Activated naive CD8-positive, alpha-beta T cell treated with anti-CD3 and anti-CD28 coated beads, Interleukin-2, amount 50 U/mL, for 24 hours (primary cell): ENCODE measurements at places on chromosomes 2 and 18.
A peak's percentile ranks its signal among the peaks of the same experiment; 100 is the strongest.

GRCh38 chr18:50620319-50620718 lies 60.4 kb downstream of the MAPK4 start:
- DNase-seq = no peak

- no peak for DNase-seq
Observed at GRCh38 chr18:28581521-28582071, 404.7 kb upstream of the CDH2 start.

- DNase-seq = no peak
Observed at GRCh38 chr2:72132981-72133720, 14.5 kb downstream of the CYP26B1 start.

DNA sequence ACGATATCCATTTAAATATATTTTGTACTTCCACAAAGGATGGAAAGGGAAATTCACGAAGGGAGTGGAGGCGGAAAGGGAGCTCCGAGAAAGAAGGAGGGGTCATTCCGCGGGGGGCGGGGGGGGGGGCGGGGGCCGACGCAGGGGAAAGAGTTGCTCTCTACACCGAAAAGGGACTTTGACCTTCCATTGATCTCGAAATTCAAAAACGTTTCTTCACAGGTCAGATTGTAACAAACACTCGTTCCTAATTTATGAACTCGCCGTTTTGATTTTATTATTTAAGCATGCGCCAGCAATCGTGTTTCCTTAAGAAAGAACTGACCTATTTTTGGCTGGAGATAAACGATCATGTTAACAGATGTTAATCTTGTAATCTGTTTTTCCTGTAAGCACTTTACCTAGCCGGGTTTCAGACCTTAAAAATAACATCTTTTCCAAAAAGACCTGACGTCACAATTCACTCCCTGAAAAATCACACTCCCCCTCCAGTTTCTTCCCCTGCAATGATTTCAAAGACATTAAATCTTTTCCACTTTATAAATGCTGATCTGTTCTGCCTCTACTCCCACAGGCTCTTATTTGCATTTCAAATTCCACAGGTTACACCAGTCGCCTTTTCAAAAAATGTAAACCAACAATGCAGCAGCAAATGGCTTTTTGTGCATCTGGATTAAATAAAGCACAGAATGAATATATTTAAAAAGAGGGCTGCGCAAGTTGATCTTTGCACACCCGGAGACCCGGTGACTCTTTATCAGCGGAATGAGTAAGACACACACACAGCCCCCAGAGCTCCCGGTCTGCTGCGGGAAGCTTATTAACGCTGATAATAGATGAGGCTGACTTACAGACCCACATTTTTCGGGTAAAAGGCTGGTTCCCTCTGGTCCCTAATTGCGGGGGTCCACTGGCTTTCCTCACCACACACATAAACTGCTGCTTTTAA lies 1.6 kb downstream of the ZNF516 start:
- peak; percentile 37 for DNase-seq

GRCh38 chr18:55768255-55768654 lies 180.3 kb upstream of the TCF4 start:
- no peak for DNase-seq

GRCh38 chr18:13211534-13211933 lies 7.0 kb upstream of the LDLRAD4 start:
- DNase-seq = no peak

DNA sequence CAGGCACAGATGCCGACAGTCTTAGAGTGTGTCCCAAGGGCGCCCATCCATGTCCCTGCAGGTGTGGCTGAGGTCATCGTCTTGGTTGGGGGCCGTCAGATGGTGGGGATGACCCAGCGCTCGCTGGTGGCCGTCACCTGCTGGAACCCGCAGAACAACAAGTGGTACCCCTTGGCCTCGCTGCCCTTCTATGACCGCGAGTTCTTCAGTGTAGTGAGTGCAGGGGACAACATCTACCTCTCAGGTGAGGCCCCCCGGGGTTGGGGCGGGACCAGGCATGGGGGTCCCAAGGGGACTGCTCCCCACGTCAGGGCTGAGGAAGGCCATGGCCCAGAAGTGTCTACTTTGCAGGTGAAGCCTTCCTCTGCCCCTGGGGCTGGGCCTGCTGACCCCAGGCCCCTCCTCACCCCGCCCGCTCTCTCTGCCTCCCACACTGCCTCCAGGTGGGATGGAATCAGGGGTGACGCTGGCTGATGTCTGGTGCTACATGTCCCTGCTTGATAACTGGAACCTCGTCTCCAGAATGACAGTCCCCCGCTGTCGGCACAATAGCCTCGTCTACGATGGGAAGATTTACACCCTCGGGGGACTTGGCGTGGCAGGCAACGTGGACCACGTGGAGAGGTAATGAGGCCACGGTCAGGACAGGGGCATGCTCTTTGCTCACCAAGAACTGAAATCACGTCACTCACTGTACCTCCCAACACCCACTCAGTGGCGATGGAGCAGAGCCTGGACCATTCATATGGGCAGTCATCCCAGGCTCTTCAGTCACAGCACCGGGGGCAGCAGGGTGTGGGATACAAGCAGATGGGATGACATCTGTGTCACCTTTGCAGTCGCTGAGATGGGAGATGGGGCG lies 230.8 kb downstream of the ATAD2B start:
- no peak for DNase-seq

GRCh38 chr2:109530712-109531111 lies 83.1 kb downstream of the SEPTIN10 start:
- no peak for DNase-seq

DNA sequence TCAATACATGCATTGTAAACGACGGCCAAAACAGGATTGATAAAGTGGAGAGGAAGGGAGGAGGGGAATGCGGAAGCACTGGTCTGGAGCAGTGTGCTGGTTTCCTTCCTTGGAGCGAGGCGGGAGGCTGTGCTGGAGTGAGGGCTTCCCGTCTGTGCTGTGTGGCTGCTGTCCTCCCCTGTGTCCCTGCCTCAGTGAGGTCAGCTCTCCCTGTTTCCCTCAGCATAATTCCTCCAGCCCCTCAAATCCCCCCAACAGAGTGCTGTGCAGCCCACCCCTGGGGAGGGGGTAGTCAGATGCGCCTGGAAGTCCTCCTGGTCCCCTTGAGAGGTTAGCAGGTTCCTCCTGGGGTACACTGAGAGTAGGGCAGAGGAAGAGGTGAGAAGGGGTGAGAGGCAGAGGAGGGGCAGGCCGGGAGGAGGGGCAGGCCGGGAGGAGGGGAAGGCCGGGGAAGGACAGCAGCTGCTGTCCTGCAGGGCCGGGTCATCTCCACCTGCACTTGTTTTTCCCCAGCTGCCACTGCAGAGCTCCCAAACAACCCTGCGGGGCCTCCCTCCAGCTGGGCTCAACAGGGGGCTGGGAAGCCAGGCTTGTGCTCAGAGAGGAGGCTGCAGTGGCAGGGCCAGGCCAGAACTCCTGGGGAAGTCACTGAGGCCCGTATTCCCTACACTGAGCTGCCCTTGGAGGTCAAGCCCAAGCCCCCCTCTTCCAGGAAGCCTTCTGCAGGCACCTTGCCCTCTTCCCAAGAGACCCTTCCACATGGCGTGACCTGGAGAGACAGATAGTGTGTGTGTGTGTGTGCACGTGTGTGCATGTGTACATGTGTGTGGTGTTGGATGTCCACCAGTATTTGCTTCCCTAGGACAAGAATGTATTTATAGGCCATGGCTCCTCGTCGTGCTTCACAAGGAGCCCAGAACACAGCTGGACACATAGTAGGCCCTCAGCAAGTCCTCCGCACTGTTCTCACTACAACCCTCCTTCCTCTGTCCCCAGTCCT lies 13.2 kb upstream of the ATP6V1B1 start:
- no peak for DNase-seq

DNA sequence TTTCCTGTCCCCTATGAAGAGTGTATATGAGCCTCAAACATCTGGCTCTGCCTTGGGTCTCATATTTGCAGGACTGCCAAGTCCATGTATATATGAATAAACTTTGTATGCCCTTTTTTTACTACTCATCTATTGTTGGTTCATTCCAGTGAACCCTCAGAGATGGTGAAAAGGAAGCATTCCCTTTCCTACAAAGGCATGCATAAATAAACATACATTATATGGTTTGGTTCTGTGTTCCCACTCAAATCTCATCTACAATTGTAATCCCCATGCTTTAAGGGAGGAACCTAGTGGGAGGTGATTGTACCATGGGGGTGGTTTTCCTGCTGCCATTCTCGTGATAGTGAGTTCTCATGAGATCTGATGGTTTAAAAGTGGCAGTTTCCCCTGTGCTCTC lies 534.2 kb downstream of the SPAG16 start:
- DNase-seq = no peak

DNA sequence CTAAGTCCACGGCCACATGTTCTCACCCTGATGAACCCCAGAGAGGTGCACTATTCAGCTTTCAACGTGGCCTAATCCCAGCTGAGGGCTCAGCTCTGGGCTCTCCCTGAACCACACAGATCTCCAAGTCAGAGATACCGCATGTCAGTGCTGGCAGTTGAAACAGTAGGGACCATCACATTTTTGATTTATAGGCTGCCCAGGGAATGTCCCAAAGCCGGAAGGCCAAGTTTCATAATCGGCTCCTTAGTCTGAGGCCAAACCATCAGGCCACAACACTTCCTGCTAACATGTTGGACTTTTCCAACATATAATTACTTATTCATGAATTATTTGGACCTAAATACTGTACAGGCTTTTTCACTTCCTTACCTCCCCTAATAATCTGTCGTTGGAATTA lies 91.9 kb upstream of the KLHL29 start:
- DNase-seq = no peak

GRCh38 chr2:191675807-191676721 lies 1.9 kb upstream of the NABP1 start:
- peak; percentile 58 for DNase-seq

GRCh38 chr2:82728090-82728489 lies 1731.0 kb downstream of the SUCLG1 start:
- no peak for DNase-seq

GRCh38 chr18:68263481-68263880 lies 451.4 kb downstream of the TMX3 start:
- no peak for DNase-seq

DNA sequence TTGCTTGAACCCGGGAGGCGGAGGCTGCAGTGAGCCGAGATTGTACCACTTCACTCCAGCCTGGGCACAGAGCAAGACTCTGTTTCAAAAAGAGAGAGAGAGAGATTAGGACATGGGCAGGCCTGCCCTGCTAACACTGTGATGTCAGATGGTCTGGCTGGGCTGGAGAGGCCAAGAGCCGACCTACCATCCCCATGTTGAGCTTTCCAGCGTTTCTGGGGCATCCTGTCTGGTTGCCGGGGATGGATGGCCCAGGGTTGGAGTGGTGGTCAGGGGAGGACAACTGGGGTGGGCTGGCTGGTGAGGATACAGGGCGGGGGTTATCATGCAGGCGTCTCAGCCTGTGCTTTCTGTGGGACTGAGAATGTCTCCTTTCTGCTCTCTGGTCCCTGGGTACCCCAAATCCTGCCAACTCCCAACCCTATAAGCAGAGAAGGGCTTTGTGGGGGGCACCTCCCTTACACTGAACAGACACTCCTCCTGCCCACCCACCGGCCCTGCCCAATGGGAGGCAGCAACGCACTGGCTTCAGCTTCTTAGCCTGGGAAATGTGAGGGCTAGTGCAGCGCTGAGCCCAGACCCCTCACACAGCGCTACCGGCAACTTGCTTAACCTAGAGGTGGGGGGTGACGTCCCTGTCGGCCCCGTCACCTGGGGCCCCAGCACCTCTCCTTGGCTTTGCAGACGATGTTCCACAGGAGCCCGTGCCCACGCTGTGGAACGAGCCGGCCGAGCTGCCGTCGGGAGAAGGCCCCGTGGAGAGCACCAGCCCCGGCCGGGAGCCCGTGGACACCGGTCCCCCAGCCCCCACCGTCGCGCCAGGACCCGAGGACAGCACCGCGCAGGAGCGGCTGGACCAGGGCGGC lies 5.4 kb downstream of the SNORC start:
- peak; percentile 16 for DNase-seq

GRCh38 chr2:238299803-238300202 lies 11.4 kb upstream of the PER2 start:
- no peak for DNase-seq

GRCh38 chr2:170362313-170362870 lies 184.4 kb downstream of the MYO3B start:
- no peak for DNase-seq

GRCh38 chr2:97965116-97965515 lies 30.6 kb downstream of the TMEM131 start:
- DNase-seq = no peak

DNA sequence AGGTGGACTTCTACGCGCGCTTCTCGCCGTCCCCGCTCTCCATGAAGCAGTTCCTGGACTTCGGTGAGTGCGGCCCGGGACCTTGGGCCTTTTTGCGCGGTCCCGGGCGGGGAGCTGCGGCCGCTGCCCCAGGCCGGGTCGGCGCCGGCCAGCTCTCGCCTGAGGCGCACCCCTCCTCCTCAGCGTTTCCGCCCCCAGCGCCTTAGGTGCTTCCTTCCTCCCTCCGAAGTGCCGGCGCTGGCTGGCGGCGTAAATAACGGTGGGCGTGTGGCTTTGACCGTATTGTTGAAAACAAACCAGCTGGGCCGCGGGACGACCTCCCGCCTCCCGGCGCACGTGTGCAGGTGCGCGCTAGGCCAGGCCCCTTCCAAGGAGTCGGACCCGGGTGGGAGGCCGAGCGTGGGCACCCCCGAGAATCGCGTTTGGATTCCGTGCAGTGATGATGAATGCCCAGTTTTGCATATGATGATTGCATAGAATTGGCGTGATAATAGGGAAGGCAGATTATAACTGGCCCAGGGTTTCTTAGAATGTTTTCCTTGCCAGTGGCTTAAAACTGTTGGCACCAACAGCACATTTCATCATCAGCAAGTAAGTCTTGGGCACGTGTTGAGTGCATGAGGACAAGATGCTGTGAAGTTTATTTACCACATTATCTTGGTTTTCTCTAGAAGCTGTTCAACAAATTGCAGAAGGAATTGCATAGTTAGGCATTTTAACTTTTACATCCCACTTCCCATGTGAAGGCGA lies 569 bp downstream of the PDK1 start:
- peak; percentile 74 for DNase-seq

GRCh38 chr2:85276571-85277118 lies 51.1 kb downstream of the TGOLN2 start:
- no peak for DNase-seq

- DNase-seq = no peak
Observed at GRCh38 chr2:148026573-148026972, 5.7 kb downstream of the MBD5 start.

GRCh38 chr18:31301201-31301655 lies 16.7 kb upstream of the DSG1 start:
- DNase-seq = no peak

- no peak for DNase-seq
Observed at GRCh38 chr18:7017013-7017412, 100.6 kb downstream of the LAMA1 start.

- DNase-seq = no peak
Observed at GRCh38 chr18:78979056-78979729, 425 bp upstream of the SALL3 start.

DNA sequence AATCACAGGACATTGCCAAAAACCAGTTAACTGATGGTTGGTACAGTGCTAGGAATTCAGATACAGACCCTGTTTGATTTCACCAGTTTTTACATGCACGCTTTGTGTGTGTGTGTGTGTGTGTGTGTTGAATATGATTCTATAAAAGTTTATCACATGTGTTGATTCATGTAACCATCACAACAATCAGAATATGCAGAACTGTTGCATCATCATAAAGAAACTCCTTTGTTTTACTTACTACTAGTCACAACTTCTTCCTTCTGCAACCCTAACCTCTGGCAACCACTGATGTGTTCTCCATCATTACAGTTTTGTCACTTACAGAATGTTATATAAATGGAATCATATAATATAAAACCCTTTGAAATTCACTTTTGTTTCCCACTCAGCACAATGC lies 144.8 kb upstream of the CYP26B1 start:
- no peak for DNase-seq
